ENCODE measurements at places on chromosomes 1 and 21.

- no peak for DNase-seq
Measured at GRCh38 chr1:15525050-15526020, 1.3 kb upstream of the DNAJC16 start.

DNA sequence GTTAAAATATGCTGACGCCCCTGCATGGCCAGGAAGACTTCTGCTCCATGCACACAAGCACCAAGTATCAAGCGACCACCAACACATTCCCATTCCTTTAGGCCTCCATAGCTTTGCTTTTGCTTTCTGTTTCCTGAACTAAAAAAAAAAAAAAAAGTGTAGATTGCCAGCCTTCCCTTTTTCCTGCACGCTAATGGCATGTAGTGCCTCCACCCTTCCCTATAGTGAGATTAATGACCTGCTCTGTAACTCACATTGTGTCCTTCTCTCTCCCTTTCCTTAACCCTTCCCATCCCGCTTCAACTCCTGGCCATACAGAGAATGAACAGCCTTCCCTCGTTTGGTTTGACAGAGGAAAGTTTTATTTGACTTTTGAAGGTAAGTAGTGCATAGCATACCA is 57.1 kb upstream of the DYNLT5 start:
- no peak for DNase-seq

- DNase-seq: no peak
Measured at GRCh38 chr1:56838759-56839158, 15.8 kb upstream of the C8A start.

- no peak for DNase-seq
Measured at GRCh38 chr1:51524817-51525216, 5.8 kb upstream of the EPS15 start.

DNA sequence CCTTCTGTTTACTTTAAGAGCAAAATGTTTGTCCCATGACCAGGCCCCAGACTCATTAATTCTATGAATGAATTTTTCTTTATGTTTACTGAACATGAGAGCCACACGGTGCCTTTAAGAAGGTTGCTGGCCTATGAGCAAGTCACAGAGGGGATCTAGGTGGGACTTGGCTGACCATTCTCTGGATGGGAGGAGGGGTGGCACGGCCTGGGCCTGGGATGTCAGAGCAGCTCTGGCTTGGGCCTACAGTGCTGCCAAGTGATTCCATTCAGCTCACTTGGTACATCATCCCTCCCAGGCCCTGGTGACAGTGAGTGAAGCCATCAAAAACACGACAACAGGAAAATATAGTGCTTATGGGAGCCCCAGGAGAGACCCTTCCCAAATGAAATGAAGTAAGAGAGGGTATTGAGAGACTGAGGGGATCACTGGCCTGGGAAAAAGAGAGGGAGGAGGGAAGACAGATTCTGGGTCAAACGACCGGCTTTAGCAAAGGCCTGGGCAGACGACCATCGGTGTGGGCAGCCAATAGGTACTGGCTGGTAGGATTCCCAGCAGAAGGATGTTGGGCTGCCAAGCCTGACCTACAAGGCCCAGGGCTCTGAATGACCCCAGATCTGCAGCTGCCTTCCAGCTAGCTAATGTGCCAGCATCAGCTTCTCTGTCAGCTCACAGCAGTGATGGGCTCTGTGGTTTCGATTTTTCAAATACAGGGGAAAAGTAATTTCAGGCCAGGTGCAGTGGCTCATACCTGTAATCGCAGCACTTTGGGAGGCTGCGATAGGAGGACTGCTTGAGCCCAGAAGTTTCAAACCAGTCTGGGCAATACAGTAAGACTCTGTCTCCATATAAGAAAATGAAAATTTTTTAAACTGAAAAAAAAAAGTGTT is 3.3 kb downstream of the TMEM53 start:
- peak; percentile 57 for DNase-seq

- no peak for DNase-seq
Measured at GRCh38 chr1:55402671-55403464, 187.7 kb upstream of the USP24 start.

GRCh38 chr1:89363196-89363595 is 663 bp upstream of the GBP6 start:
- DNase-seq: no peak

GRCh38 chr1:94541246-94542087 is at the start of gene F3:
TSS of gene F3 (minus strand) at chr1:94541759. CDS start at chr1:94541636, 123 bp downstream.
- DNase-seq: peak; percentile 11

- no peak for DNase-seq
Measured at GRCh38 chr21:40568807-40569206, 278.2 kb downstream of the DSCAM start.

All from C1 segment of cervical spinal cord (tissue), 14 donors.